Fibroblast of lung (primary cell): ENCODE measurements at places on chromosomes 3 and 15. TPM values are rescaled to one million over a fixed set of nuclear protein-coding genes. Genes with fewer than 3 reads are reported as not detected.

- DNase-seq: no peak
These were observed 162.5 kb downstream of the GAP43 start for GRCh38 chr3:115785782-115786181.

- DNase-seq: no peak
These were observed 242.4 kb downstream of the RYR3 start for GRCh38 chr15:33553157-33553556.

DNA sequence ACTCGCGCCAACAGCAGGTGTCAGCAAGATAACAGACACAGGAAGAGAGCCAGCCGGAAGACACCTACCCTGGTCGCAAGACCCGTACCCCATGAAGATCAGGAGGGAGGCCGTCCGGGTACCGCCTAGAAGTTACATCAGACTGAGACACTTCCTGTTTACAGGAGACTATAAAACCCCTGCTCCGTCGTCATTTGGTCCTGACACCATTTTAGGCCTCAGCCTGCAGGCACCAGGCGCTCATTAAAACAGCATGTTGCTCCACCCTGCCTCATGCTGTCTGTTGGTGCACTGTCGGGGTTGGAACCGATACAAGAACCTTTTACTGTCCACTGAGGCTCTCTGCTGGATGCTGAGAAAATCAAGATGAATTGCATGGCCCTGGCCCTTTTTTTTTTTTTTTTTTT, 15.6 kb upstream of the PRTG start:
- DNase-seq: no peak

DNA sequence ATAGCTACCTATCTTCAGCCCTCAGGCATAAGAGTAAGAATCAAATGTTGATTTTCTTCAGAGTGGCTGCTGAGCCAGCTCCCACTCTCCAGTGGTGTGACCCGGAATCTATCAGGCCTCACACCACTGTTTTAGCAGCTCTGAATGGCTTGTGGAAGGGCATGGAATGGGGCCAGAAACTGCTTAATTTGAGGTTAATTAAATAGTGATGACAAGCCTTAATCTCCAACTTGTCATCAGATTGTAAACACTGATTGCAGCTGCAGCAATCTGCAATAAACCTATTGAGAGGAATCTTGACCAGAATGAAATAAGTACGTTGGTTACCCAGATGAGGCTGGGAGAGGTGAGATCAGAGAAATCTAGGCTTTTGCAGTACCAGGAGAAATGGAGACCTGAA, 317.4 kb downstream of the FHIT start:
- DNase-seq: no peak

- no peak for DNase-seq
These were observed 42.3 kb upstream of the ROPN1 start for GRCh38 chr3:124034016-124034843.

DNA sequence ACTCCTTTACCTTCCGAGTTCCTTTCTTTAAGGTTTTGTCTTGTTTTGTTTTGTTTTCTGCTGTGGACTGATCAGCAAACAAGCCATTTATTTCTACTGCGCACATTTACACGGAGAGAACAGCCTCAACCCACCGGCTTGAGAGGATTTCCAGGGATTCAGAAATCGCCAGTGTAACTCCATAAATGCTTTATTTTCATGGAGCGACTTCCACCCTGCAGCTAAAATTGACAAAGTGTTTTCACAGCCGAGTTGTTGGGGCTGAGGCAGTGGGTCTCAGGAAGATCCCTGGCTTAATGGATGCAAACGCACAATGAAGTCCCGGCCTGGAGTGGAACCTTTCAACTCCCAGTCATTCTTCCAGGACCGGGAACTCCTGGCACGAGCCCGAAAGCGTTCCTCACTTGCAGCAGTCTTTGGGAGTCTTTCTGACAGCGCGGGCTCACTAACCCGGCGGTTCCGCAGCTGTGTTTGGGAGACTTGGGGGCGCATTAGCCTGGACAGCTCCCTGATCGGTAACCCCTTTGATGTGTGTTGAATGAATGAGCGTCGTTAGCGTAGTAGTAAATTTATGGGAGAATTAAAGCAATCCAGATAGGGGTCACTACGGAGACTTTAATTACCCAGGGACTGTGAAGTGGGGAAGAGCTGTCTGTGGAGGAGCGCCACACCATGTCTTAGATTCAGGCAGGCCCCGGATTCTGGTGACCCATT, 785 bp upstream of the MYRIP start:
- DNase-seq: no peak

DNA sequence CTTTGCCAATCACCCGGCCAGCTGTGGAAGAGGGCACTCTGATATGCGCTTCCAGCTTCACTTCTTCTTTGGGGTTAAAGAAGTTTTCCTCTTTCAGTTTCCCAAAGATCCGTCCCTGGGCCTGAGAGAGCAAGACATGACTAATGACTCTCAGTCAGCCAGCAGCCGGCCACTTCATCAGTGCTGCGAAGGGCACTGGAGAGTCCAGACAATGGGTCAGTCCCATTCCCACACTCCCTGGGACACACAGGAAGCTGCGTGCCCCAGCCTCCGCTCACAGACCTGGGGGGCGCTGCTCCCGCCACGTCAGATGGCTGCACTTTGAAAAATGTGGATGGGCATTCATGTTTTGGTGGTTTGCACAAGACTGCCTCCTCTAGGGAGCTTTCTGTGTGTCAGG, 63.3 kb downstream of the SENP2 start:
- peak; percentile 70 for DNase-seq

- DNase-seq: peak; percentile 77
These were observed 4.9 kb downstream of the PRICKLE2 start for GRCh38 chr3:64220161-64220914.

DNA sequence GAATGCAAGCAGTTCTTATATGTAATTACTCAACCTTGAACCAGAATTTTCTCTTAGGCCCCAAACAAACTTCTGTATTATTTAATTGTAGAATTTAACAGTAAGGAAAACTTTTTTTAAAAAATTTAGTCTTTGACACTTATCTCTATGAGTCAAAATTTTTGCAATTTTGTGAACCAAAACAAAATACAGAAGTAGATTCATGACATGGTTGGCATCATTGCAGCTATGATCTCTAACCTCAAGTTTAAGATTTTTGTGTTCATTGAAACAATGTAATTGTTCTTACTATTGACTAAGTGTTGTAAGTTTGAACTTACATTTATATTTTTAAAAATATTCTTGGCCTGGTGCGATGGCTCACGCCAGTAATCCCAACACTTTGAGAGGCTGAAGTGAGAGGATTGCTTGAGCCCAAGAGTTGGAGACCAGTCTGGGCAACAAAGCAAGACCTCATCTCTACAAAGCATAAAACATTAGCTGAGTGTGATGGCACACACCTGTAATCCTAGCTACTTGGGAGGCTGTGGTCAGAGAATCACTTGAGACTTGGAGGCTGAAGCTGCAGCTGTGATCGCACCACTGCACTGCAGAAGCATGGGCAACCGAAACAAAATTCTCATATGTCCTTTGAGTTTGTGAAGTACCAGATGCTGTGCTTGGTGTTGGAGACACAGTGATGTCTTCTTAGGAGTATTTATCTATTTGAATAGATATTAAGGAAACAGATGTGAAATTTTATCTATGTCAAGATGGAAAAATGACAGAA, 39.7 kb downstream of the STT3B start:
- no peak for DNase-seq

DNA sequence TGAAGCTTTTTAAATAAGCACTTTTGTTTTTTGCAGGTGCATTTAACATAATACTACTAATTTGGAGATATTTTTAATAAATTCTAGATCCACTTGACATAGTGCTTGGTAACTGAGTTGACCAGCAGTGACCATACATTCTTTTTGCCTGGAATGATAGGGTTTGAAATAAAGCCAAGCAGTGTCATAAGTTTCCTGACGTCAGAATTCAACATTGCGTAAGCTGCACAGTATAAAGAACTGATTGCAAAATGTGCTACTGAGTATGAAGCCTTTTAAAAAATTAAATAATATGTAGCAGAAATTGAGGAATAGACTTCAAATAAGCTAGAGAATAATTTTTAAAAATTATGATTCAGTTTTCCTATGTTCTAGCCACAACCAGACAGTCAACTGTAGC, 454.6 kb upstream of the ARPP21 start:
- DNase-seq: peak; percentile 77

DNA sequence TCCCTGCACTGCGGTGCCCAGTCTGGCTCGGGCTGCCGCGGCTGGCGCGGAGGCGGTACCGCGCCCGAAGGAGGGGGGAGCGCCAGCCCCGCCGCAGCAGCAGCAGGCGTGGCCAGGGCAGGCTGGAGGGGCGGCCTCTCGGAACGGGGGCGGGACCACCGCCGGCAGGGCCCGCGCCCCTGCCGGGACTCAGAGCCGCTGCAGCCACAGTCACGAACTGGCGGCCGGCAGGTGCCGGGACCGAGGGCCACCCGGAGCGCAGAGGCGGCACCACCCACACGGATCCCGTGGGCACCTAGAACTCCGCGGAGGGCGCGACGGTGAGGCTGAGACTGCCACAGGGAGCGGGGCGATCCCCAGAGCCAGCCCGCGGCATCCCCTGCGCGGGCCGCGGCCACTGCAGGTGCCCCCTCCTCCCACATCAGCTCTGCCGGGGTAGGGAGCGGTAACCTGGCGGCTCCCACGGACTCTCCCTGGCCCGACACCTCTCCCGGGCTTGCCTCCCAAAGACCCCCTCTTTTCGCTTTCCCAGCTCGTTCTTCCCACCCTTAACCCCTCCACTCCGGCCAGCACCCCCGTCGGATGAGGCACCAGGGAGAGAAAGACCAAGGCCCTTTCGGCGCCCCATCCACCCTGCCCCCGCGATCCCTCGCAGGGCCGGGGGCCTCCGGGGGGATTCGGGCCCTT, at the start of gene VWA5B2:
Gene VWA5B2 (plus strand): TSS at position 192 of the 687 bp plus-strand sequence. CDS start 944 bp downstream, outside the sequence.
- DNase-seq: peak; percentile 6

GRCh38 chr3:71879089-71879488, 94.1 kb upstream of the PROK2 start:
- no peak for DNase-seq

GRCh38 chr3:23869977-23870662, 46.7 kb downstream of the NKIRAS1 start:
- DNase-seq: no peak

- no peak for DNase-seq
These were observed 42.7 kb downstream of the PLCL2 start for GRCh38 chr3:16927485-16927884.

GRCh38 chr15:40830884-40831283, 2.4 kb upstream of the PPP1R14D start:
- DNase-seq: no peak

Gene ARHGAP31
- polyA plus RNA-seq: 5.1 and 8.1 TPM in 2 replicates

Gene LRRC31
- polyA plus RNA-seq: not detected in 2 replicates

Gene EBLN2
- 0.87 and 1.2 TPM in 2 replicates for polyA plus RNA-seq

Gene RHOV
- polyA plus RNA-seq: not detected in 2 replicates

Gene CMTM8
- 0.19 and 0.50 TPM in 2 replicates for polyA plus RNA-seq

Gene ACAD9
- 33.6 and 45.3 TPM in 2 replicates for polyA plus RNA-seq

Gene HCN4
- polyA plus RNA-seq: not detected in 2 replicates

Gene FANCD2OS
- not detected in 2 replicates for polyA plus RNA-seq

Gene TRH
- polyA plus RNA-seq: not detected in 2 replicates

Gene MINAR1
- polyA plus RNA-seq: 0.24 and 0.58 TPM in 2 replicates
